Progenitor cell of endocrine pancreas (in vitro differentiated cells): ENCODE measurements at places on chromosomes 16 and 17.

GRCh38 chr17:42405076-42405475, 16.8 kb upstream of the STAT3 start:
- DNase-seq: no peak

GRCh38 chr17:81940538-81941483, 3.7 kb upstream of the PYCR1 start:
- DNase-seq: no peak

GRCh38 chr16:1950559-1950958, 3.9 kb downstream of the RPL3L start:
- no peak for DNase-seq

DNA sequence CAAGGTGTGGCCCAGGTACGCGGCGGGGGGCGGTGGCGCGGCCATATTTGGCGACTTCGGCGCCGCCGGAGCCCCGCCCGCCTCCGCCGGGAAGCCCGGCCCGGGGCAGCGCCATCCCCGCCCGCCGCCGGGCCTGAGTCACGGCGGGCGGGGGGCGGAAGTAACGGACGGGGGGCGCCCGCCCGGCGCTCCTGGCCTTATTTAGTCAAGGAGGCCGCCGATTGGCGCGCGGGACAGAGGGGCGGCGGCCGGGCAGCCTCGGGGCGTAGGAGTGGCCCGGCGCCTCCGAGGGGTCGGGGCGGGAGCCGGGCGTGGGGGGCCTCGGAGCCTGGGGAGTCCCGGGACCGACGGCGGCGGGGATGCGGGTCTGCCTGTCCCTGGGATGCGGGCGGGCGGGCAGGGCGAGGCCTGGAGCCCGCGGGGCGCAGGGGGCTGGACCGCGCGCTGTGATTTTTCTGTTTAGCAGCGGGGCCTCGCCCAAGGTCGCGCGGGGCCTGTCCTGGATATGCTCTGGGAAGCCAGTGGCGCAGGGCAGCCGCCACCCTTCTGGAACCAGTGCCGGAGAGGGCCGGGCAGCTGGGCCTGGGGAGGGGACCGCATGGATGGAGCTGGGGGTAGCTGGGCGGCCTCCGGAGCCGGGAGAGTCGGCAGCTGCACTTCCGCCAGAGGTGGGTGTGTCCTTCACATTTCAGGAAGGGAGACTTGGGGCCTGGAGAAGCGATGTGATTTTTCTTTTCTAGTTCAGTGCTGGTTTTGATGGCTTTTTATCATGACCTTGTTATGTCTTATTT, 2.3 kb upstream of the ACTG1 start:
- peak; percentile 69 for DNase-seq

- no peak for DNase-seq
Observed at GRCh38 chr17:73815474-73815873, 171.2 kb upstream of the SDK2 start.

- DNase-seq: no peak
Observed at GRCh38 chr17:33053676-33054075, 62.0 kb downstream of the SPACA3 start.
